NCI-H748 treated with DMSO at 0.1 percent for 48 hours (cell line): ENCODE measurements at places on chromosomes 12 and 14.
A peak's percentile ranks its signal among the peaks of the same experiment; 100 is the strongest.

GRCh38 chr12:3751151-3752095 is 1.5 kb downstream of the CRACR2A start:
- DNase-seq = no peak

DNA sequence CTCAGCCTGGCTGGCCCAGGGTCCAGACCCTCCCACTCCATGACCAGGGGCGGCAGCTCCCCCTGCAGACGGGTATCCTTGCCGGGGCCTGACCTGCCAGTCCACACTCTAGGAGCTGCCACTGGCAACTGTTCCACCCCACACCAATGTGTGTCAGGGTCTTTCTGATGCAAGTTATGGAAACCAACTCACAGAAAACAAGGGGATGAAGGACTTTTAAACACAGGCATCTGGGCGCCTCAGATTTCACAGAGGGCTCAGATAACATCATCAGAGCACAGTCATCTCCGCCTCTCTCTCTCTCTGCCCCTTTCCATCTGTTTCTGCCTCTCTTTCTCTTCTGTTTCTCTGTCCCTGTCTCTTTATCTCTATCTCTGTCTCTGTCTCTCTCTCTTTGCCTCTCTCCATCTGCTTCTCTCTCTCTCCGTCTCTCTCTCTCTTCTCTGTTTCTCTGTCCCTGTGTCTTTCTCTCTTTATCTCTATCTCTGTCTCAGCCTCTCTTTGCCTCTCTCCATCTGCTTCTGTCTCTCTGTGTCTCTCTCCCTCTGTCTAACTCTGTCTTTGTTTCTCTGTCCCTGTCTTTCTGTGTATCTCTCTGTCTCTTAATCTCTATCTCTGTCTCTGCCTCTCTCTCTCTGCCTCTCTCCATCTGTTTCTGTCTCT is 67.4 kb upstream of the FBRSL1 start:
- no peak for DNase-seq

DNA sequence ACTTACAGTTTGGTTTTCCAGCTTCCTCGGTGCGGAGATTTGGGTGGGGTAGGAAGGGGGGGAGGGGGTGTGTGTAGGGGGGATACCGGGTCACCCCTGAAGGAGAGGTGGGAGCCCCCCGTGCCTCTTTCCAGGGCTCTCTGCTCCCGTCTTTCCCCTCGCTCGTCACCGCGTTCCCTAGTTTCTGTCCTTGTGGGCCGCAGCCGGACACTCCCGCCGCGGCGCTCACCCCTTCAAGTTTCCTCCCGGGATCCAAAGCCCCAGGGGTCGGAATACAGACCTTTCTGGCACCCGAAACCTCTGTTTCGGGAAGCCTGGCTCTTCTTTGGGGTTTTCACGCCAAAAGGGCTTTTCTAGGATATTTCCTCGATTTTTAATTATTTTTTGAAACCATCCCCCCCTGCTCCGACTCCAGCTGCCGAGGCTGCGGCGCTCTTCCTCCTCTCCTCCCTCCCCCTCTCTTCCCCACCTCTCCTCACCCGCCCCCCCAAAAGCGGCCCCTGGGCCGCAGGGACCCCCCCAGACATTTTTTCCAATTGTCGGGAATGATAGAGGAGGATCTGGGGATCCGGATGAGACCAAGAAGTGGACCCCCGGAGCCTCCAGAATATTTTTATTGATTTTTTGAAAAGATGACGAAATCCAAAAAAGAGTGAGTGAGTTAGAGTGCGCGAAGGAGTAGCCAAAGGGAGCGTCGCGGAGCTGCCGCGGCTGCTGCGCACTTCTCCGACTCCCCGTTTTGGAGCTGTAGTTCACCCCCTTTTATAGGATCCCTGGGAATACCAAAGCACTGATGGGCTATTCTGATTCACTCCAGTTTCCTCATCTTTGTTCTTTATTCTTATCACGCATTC is 1.7 kb downstream of the CCND2 start:
- no peak for DNase-seq

GRCh38 chr12:68011882-68012207 is 22.6 kb downstream of the IFNG-AS1 start:
- DNase-seq = no peak

GRCh38 chr12:48917857-48918537 is 7.3 kb downstream of the FKBP11 start:
- no peak for DNase-seq

GRCh38 chr12:89344043-89344861 is 8.0 kb downstream of the DUSP6 start:
- no peak for DNase-seq

DNA sequence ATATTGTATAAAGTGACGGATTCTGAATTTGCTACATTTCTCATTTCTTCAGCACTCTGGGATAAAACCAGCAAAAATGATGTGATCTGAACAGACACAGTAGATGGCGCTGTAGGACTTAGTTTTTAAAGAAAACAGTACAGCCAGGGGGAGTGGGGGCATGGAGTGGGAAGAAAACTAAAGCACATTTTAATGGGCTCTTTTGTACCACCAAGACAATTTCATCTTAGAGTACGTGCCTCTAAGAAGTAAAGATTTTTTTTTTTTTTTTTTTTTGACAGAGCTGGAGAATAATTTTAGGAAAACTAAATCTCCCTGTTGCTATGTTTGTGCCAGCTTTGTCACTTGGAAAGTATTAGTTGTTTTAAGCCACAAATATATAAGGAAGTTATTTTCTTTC is 124.4 kb downstream of the RAD51B start:
- DNase-seq = peak; percentile 62

- no peak for DNase-seq
Observed at GRCh38 chr14:91103116-91103515, 10.8 kb upstream of the DGLUCY start.

GRCh38 chr12:112353393-112353792 is 28.8 kb downstream of the HECTD4 start:
- DNase-seq = no peak

DNA sequence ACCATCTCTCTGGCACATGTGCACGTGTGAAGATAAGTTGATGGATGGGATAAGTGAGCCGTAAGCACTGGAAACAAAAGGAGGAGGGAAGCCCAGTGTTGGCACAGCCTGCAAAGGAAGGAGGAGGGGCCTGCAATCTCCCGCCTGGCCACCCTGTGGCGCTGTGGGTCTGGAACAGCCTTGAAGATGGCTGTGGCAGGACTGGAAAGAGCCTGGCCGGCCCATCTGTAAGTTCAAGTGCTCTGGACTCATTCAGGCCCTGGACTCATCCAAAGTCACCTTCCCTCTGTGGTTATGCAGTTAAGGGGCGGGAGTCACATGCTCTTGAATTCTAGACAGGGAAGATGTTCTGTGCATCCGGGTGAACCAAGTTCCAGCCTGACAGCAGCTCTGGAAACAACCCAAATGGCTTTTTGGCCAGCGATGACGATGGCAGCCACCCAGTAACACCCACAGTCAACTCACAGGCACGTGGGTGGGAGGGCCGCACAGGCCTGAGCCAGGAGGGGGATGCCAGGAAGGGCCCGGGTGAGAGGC is 50.4 kb downstream of the CHGA start:
- no peak for DNase-seq
